ENCODE measurements at places on chromosomes 12 and 14.

- DNase-seq: no peak
These were observed 1049.2 kb downstream of the AACS start for GRCh38 chr12:126114441-126114840.

DNA sequence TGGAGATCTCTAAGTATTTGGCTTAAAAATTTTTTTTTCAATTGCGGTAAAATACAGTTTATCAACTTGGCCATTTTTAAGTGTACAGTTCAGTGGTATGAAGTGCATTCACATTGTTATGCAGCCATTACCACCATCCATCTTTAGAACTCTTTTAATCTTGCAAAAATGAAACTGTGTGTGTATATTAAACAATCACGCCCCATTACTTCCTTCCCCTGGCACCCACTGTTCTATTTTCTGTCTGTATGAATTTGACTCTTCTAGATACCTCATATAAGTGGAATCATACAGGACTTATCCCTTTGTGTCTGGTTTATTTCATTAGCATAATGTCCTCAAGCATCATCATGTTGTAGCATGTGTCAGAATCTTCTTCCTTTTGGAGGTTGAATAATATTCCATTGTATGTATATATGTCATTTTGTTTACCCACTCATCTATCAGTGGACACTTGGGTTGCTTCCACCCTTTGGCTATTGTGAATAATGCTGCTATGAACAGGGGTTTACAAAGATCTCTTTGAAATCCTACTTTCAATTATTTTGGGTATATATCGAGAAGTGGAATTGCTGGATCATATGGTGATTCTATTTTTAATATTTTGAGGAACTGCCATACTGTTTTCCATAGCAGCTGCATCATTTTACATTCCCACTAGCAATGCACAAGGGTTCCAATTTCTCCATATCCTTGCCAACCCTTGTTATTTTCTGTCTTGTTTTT, 62.9 kb downstream of the SAMD4A start:
- no peak for DNase-seq

DNA sequence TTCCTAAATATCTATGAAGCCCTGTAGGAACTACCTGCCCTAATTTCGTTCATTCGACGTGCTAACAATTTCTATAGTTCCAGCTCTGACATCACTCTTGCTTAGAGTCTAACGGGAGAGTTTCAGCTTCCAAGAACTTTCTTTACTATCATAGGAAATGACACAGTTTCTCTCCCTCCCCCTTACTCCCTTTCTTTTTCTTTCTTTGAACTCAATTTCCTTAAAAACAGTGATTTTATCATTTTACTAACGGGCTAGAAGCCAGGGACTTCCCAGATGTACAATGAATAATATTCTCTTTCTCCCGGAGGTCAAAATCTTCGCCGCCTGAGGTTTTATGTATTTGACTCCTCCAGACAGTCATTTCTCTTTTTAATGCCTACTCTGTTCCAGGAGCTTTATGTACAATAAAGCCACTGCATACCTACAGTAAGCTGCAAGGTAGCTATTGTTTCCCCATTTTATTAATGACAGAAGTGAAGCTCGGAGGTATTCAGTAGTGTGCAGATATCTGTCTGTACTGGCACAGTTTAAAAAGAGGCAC, 15.7 kb downstream of the SMCO2 start:
- no peak for DNase-seq

DNA sequence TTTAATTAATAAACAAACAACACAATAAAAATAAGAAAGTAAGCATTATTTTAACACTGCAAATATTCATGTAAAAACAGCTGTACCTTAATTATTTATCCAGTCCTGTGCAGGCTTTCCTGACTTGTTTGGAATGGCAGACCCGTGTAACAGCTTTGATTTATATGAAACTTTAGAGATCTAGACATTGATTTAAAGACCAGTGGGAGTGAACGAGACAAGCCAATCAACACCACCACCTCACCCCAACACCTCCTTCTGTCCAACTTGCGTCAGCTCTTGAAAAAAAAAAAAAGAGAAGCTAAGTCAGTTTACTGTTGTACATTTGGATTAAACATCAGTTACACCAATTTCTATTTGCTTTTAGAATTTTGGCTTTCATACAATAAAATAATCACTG, 22.3 kb downstream of the SLC38A4 start:
- DNase-seq: no peak

DNA sequence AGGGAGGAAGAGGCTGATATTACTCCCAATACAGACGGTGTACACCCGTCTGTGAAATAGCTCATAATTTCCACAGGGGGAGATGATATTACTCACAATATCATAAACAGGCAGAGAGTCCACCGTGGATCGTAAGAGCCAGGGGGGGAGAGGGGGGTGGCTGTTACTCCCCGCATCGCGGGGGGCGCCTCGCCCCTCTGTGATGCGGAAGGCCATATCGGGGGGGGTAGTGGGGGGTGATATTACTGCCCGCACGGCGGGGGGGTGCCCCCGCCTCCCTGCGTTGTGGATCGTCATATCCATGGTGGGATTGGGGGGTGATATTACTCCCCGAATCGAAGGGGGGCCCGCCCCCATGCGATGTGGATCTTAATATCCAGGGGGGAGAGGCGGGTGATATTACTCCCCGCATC, 91.9 kb downstream of the FRMD6 start:
- no peak for DNase-seq

- no peak for DNase-seq
These were observed 8.7 kb upstream of the A2ML1 start for GRCh38 chr12:8813572-8814357.

DNA sequence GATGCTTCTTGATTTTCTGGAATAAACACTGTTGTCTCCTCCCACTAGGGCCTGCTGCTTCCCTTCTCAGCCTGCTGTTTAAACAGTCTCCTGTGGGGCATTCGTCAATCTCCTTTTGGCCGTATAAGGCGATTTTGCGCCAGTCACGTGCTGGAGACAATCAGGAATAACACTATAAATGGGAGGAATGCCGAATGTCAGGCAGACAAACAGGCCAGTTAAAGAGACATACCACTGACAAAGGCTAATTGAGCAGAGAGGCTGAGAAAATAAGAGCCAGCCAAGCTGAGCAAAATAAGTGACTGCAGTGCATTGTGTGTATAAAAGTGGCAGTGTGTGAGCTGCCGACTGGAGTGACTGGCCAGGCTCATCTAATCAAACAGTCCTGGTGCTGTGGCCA, 23.3 kb downstream of the DMAC2L start:
- no peak for DNase-seq

DNA sequence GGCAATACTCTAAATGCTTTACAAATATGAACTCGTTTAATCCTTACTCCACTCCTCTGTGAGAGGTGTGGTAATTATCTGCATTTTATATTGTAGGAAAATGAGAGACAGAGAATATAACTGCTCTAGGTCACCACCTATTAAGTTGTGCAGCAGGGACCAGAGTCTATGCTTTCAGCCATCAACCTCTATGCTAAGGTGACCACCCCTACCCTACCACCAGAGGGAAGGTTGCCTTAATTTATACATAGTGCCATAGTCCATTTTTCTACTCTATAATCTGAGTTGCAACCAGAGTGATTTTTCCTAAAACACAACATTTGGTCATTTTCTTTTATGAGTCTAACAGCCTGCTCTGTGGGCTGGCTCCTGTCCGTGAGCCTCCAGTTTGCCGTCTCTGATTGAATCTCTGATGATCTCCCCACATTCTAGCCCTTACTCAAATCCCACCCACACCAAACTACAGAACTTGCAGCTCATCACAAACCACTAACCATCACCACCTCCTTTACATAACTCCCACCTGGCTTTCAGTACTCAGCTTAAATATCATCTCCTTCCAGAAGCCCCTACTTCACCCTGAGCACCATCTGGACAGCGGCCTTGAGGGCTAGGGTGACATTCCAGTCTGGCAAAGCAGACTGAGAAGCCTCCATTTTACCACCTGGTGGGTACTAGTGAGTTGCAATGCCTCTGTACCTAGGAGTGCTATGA, 126.6 kb downstream of the PPM1H start:
- no peak for DNase-seq

GRCh38 chr12:93247313-93247991, 130.3 kb upstream of the NUDT4 start:
- no peak for DNase-seq

- DNase-seq: no peak
These were observed 240.6 kb downstream of the CPNE8 start for GRCh38 chr12:38664661-38665269.

- DNase-seq: peak; percentile 91
These were observed 1.2 kb downstream of the DNAAF2 start for GRCh38 chr14:49633640-49634546.

DNA sequence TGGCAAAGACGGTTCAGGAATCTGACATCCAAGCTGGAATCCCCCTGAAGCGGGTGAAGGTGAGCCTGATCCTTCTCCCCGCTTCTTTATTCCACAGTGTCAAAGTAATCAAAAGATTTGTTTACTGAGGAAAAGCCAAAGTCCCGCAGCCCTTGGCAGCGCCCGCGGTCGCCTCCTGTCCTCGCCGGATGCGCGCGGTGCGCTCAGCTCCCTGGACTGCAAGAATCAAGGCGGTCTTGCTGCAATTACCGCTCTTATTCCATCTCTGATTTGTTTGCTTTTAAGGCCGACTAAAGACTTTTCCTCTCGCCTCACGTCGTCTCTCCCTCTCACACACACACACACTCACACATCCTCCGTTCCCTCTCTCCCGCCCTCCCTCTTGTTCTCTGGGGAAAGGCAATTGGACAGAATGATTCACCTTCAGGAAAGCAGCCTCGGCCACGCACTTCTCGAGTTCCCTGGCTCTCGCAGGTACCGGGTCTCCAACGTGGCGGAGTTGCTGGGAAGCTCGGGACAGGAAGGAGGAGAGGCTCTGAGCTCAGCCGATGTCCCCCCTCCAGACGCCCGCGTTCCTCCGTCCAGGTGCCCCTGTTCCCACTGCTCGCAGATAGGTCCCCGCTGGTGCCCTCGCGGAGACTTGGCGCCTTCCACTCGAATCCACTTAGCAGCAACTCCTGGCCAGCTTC, 68.6 kb upstream of the USP15 start:
- no peak for DNase-seq

DNA sequence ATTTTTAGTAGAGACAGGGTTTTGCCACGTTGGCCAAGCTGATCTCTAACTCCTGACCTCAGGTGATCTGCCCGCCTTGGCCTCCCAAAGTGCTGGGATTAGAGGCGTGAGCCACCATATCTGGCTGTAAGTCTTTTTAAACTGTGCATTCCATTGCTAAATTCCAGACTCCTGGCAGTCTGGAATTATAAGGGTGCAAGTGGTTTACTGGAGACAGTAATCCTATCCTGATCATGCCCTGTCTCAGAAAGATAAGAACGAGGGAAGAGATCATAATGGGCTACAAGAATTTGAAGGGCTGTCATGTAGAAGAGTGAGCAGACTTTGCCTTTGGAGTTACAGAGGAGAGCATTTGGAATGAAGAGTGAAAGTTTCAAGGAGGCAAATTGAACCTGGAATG, 6.8 kb upstream of the SLC4A8 start:
- no peak for DNase-seq

GRCh38 chr14:97138801-97139200, 341.6 kb downstream of the VRK1 start:
- DNase-seq: no peak

GRCh38 chr14:81005540-81006228, 50.3 kb downstream of the TSHR start:
- no peak for DNase-seq

DNA sequence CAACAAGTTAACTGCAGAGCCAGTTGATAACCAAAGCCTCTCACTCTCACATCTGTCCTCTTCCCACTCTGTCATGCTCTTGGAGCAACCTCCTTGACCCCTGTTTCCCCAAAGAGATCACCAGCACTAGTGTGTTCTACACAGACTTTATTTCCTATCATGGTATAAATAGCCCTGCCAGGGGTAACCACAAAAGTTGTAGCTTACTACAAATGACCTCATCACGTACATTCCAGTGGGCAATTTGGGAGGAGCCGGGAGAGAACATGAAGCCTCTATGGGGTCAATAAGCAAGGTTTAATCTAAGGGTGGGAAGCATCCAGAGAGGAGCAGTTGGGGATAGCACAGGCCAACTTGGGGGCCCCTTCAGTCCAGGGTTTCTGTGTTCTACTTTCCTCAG, 186.5 kb downstream of the KCNA5 start:
- DNase-seq: no peak
